ENCODE measurements at places on chromosomes 12 and 14. TPM values are rescaled to one million over a fixed set of nuclear protein-coding genes. Genes with fewer than 3 reads are reported as not detected.

DENR gene
- 83.8 TPM for total RNA-seq

MANSC4 gene
- total RNA-seq: not detected

INHBE gene
- total RNA-seq: 9.1 TPM

CHMP4A gene
- total RNA-seq: 57.7 TPM

GLI1 gene
- 0.48 TPM for total RNA-seq

AMN gene
- 70.7 TPM for total RNA-seq

DIO3 gene
- total RNA-seq: 0.53 TPM

ZNF140 gene
- 12.1 TPM for total RNA-seq

P2RX2 gene
- not detected for total RNA-seq

OSBPL8 gene
- 49.3 TPM for total RNA-seq

KRT8 gene
- 3,707 TPM for total RNA-seq

RDH12 gene
- 0.28 TPM for total RNA-seq

CGRRF1 gene
- total RNA-seq: 12.3 TPM

MUCL1 gene
- total RNA-seq: not detected

AICDA gene
- not detected for total RNA-seq

LRRC10 gene
- not detected for total RNA-seq

ACSM4 gene
- total RNA-seq: not detected

SLC4A8 gene
- total RNA-seq: 67.0 TPM

ZCCHC8 gene
- total RNA-seq: 40.1 TPM

ACOT6 gene
- not detected for total RNA-seq

KRT3 gene
- total RNA-seq: not detected

BDKRB1 gene
- total RNA-seq: not detected

Measured in Caco-2 (cell line).